NCI-H1417 (cell line): ENCODE measurements at places on chromosomes 4 and X.

DNA sequence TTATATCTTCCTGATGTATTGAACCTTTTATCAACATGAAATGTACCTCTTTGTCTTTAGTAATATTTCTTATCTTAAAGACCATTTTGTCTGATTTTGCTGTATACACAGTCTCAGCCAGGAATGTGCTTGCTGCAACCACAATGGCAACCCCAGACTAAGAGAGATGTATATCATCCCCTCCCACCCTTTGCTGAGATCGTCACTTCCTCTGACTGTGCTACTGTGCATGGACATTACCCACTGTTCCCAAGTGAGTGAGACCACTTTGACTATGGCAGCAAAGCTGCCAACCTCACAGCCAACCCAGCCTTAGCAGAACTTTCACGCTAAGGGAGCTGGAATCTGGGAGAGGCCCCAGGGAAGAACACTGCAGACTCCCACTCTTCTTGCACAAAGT lies 46.0 kb downstream of the EIF2S3 start:
- DNase-seq, result no peak

DNA sequence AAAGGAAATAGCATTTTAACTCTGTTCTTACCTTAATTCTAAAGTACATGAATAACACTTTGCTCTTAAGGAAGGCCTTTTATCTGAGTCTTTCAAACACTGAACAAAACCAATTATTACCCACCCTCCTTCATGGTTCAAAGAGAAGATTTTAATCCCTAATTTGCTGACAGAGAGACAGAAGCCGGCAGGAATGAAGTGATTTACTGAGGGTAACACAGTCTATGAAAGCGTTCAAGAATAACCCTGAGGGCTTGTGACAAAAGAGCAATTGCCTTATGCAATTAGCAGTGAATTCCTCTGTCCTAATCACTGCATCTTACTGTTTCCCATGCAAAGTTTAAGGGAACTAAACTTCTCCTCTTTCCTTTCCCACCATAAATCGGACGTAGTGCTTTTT lies 144.1 kb downstream of the PACRGL start:
- DNase-seq, result no peak

DNA sequence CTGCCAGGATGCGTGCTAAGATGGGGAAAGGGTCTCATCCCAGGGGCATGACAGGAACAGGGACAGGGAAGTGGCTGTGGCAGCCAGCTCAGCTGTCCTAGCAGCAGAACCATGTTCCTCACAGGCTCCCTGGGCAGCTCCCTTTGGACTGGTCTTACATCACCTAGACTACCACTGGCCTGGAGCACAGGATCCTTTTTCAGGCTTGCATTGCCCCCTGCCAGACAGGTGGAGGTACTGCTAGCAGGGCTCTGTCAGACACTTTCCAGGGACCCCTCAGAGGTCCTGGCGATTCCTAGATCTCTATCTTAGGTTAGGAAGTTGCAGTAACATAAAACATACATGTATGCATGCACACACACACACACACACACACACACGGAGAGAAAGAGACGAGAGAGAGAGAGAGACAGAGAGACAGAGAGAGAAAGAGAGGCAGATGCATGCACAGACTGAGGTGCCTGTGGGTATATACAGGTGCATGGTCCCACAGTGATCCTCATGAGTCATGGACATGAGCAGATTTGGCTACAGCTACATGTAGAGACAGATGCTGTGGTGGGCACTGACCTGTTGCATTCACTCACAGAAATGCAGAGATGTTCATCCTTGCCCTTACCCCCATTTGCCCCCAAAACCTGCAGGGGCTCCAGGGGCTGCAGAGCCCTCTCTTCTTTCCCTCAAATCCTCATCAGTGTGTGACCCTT lies 63.6 kb downstream of the STARD8 start:
- peak; percentile 45 for DNase-seq

DNA sequence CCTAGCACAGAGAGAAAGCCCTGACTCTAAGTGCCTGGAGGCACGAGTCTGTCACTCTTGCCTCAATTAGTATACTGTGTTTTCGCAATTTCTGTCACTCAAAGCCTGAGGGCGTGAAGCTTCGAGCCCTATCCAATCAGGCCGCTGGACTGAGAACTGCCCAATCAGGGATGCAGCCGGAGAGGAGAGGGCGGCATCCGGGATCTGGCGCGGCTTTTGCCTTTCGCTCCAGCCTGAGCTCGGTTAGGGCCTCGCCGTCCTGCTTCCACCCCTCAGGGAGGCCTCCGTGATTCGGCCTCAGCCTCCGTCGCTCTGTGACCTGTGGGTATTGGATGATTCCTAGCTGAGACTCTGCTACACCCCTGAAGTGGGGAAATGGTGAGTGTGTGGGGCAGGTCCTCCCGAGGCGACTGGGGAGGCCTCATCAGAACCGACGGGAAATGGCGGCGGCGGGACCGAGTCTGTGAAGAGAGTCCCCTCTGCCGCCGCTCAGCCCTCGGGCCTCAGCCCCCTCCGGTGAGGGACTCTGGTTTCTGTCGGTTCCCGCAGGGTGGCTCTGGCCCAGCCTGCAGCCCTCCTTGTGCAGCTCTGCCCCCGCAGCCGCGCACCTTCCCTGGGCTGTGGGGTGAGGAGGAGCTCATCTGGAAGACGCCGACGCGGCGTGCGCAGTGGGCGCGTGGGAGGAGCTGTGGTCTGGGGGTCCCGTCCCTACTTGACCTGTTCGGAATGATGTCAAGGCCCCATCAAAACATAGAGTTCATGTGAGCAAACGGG lies 48.5 kb downstream of the ZNF141 start:
- DNase-seq, result no peak

DNA sequence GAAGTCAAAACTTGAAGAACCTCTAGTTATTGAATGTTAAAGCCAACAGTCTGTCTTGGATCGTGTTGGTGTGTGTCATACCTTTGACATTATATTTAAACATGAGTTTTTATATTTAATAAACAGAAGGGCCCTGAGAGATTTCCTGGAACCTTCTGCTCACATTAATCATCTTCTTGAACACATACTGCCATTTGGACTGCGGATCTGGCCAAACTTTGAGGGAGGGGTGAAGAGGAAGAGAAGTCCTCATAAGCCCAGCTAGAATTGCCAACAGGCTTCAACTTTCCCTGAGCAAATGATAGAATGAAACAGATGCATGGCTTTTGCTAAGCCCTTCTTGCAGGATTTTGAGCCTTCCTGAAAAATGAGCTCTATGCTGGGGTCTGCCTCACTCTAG lies 27.4 kb downstream of the CCKAR start:
- no peak for DNase-seq

GRCh38 chr4:101555341-101555880 lies 208.1 kb upstream of the PPP3CA start:
- DNase-seq, result no peak

GRCh38 chr4:61580721-61581377 lies 380.7 kb downstream of the ADGRL3 start:
- no peak for DNase-seq

- no peak for DNase-seq
These were observed 38.3 kb downstream of the RAP2C start for GRCh38 chrX:132180929-132181328.

GRCh38 chrX:69969460-69969859 lies 80.3 kb downstream of the AWAT2 start:
- no peak for DNase-seq

DNA sequence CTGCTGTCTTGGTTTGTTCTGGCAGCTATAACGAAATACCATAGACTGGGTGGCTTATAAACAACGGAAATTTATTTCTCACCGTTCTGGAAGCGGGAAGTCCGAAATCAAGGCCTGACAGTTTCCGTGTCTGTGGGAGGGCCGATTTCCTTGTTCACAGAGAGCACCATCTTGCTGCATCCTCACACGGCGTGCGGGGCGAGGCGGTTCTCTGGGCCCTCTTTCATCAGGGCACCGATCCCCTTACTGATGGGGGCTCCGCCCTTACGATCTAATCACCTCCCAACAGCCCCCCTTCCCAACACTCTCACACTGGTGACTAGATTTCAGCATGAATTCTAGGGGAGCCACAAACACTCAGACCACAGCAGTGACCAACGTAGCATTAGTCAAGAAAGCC lies 578.3 kb upstream of the FAT1 start:
- DNase-seq, result no peak

- DNase-seq, result no peak
These were observed 17.0 kb upstream of the WDR17 start for GRCh38 chr4:176048631-176049030.

GRCh38 chr4:1478766-1479355 lies 72.6 kb upstream of the NKX1-1 start:
- no peak for DNase-seq

DNA sequence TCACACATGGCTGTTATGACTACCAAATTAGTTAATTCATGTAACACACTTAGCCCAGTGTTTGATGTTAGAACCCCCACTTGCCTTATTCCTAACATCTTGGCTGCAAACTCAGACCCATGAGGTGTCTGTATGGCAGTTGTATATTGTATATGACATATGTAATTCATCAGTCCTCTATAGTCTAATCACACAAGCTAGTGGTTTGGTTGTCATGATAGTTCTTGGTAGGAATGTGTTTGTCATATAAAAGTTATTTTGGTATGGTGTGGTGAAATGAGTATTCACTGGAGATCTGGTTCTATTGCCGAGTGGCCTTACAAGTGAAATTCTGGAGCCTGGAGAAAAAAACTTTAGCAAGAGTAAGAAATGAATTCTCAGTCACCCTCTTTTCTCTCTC lies 149.2 kb downstream of the AWAT2 start:
- no peak for DNase-seq

DNA sequence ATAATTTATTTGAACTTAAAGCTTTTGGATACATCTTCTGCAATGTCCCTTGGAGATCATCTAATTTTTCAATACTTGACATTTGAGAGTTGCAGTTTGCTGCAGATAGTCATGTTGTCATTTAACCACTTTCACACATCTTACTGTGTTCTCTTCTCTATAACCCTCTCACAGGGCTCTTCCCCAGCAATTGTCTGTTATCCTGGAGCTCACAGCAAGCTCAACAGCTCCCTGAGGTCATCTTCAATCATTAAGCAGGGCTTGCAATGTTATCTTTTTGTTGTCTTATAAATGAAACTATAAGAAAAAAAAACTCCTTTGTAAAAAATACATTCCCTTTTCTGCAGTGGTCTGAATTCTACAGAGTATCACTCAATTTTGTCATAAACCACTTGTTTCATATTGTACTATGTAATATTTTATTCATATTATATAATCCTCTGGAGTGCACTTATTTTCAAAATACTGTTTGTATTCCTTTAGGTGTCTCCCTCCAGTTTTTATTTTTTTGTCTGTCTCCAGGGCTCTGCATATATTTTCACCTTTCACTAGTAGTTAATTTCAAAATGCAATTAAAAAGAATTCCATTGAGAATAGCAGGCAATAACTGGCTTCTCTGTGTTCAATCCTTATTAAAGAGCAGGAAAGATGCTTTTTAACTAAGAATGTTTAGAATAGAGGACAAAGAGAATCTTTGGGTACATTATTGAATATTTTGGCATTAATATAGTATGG lies 106.3 kb upstream of the ARSJ start:
- DNase-seq, result no peak

DNA sequence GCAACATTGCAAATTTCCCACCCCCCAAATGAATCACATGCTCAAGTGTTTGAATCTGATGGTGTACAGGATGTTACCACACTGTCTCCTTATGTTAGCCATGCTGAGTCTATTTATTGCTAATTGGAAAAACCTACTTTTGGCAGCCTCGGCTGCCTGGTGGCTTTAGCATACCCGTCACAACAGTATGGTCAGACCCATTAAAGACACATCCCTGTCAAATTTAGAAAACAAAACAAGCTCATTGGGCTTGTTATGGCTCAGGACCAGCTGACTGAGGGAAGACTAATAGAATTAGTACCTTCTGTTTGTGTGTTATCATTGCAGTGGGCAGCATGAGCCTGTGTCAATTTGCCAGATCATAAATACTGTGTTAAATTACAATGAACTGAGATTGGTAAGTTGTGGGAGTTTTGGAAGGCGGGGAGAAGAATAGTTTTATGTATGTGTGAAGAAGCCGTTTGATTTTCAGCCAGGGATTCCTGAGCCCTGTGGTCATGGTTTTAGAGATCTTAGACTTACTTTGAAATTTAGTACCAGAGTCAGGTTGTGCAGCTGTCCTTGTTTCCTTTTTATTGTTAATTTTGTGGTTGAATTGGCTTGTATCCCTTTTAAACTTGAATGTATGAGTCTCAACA lies 66.8 kb downstream of the POLA1 start:
- no peak for DNase-seq

DNA sequence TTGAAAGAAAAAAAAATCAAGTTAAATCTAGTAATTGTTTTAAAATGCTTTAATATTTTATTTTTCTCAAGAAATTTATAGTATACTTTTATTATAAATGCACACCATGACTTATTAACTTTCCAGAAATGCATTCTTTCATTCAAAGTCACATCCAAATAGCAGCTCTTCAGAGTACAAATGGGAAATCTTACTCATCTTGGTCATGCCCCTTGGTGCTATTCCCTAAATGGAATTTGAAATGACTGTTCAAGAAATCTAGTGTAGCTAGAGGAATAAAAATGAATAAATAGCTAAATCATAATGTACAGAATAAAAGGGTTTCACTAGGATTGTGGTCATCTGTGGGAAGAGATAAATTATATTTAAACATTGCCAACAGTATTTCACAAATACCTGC lies 1139.7 kb downstream of the PCDH18 start:
- DNase-seq, result no peak

GRCh38 chr4:4355302-4355701 lies 31.6 kb upstream of the NSG1 start:
- DNase-seq, result no peak

GRCh38 chrX:19382555-19383145 lies 38.9 kb downstream of the PDHA1 start:
- DNase-seq, result peak; percentile 40

- peak; percentile 79 for DNase-seq
These were observed 12.7 kb upstream of the PAQR3 start for GRCh38 chr4:78951862-78952472.

DNA sequence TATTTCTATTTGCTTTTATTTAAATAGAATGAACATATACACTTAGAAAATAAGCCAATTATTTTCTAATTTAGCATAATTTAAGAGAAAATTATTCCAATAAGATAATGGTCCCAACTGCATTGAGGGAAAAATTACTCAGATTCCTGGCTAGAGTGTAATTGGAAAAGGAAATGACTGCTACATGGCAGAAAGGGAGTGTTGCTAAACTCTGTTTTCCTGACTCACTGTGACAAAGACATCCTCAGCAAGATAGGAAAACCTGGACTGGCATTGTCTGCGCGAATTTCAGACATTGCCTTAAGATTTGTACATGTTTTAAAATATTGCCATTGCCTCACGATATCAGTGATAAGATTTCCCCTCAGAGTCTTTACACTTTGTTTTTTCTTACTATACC lies 8.2 kb downstream of the TNIP3 start:
- no peak for DNase-seq
